ENCODE measurements at places on chromosomes 11 and 22.

DNA sequence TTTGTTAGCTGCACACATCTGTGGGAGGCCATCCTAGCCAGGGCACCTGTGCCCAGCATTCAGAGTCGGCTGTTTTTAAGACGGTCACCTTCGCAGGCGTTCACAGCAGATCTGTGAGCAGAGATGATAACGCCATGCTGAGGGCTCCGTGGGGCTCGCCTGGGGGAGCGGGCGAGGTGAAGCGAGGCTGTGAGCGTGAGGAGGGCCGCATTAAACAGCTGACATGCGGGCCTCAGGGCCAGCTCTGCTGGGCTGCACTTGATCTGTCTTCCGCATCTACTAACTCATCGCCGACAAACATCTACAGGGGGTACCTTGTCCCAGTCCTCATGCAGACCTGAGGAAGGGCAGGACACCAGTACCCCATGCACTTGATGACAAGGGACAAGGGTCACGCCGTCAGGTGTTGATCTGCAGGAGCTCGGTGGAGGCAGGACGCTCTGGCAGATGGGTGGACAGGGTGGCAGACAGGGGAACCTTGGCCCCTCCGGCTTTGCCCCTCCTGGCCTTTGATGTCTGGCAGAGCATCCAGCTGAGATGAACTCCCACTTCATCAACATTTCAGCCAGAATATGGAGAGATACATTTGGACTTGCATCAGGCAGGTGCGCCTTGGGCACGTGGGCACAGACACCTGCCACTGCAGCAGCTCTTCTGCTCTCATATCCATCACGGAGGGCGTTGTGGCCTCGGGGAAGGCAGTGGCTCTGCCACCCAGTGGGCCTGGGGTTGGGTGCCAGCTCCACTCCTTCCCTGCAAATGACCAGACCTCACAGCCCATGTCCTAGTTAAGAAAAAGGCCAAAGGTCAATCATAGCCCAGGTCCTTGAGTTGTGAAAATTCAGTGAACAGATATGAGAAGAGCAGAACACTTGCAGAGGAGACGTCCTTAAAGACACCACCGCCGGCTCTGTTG is 822.9 kb downstream of the BRD1 start:
- DNase-seq = no peak

DNA sequence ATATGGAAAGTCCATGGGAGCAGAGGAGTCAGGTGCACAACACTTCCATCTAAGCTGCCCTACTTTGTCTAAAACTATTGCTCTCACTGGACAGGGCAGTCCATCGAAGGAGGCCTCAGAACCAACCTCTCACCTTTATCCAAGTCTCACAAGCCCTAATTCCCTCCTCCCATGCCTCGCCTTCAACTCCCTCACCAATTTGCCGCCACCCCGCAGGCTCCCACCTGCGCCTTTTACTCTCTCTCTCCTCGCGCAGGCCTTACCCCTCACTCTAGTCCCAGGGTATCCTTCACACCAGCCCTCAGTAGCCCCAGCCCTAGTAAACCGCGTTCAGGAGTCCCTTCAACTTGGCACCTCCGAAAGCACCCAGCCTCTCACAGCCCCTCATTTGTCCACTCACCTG is 451 bp downstream of the FHIP1B start:
- no peak for DNase-seq

DNA sequence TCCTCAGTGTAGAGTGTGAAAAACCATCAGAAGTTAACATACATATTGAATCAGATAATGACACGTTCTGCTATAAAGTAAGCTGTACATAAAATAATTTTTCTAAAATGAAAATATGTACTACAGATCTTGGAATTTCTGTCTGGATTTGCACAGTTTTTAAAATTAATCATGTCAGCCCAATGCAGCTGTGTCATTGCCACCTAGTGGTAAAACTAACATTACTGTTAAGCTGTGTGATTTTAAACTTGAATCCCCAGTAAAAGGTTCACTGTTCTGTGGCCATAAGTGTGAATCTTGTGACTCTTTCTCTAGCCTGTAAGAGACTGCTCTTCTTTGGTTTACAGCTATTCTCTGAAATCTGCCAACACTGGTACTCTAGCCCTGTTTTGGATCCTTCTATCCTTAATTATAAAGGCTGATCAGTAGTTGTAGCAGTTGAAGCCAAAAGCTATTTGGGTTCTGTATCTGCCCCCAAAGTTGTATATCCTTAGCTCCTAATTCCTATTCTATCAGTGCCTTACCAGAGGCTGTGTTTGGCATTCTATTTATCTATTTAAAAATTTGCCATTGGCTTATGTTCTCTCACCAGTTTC is 4.0 kb downstream of the JRKL start:
- peak; percentile 3 for DNase-seq

DNA sequence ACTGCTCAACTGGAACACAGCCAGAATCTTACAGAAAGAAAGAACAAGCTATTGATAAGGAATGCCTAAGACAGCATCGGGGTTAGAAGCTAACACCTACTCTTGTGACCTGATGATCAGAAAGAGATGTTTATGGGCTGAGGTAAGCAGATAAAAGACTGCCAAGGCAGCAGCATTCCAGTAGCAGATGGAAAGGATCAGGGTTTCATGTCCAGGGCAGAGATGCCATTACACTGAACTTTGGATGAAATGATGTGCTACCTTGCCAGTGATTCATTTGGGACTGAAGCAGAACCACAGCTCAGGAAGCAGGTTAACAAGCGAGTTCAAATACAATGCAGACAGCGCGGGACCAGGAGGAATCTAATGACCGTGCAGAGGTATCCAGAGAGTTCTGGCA is 27.1 kb upstream of the APOA1 start:
- no peak for DNase-seq

GRCh38 chr11:1083621-1084551 is 9.2 kb downstream of the MUC2 start:
- DNase-seq = no peak

DNA sequence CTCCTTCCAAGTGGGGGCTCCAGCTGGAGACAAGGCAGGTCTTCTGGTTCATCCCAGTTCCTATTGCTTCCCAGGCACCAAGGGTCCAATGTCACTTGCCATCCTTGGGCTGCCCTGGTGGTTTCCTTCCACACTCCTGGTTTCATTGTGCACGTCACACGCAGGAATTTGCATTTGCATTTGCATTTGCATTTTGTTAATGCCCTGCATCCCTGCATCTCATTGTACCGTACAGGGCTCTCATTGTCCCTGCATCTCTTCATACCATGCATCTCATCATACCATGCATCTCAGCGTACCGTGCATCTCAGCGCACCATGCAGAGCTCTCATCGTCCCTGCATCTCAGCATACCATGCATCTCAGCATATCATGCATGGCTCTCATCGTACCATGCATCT is 112.2 kb upstream of the SYT13 start:
- no peak for DNase-seq

DNA sequence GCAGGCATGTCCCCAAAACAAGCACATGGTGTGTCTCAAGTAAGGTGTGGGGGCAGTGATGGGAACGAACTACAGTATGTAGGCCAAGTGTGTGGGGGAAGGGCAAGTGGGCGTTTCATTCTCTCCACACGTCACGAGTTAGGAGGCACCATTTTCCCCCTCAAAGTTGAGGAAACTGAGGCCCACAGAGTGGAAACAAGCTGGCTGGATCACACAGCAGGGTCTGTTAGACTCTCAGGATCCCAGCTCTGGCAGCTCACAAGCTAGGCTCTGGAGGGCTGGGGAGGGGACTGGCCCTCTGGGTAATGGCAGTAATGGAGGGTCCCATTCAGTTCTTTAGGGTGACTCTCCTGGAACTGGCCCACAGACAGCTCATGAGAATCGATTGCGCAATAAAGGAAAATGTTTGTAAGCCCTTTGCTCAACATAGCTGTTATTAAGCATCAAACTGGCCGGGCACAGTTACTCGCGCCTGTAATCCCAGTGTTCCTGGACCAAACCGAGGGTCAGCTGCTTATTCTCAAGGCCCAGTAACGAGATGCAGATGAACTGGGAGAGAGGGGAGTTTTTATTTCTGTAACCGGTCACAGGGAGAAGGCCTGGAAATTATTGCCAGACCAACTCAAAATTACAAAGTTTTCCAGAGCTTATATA is 24.1 kb upstream of the TUB start:
- DNase-seq = no peak

GRCh38 chr22:28608546-28608945 is 71.1 kb downstream of the TTC28 start:
- no peak for DNase-seq

- peak; percentile 48 for DNase-seq
These were observed 9.4 kb downstream of the IGSF9B start for GRCh38 chr11:133947321-133947756.

- DNase-seq = no peak
These were observed 7.3 kb downstream of the YAP1 start for GRCh38 chr11:102117472-102118113.

DNA sequence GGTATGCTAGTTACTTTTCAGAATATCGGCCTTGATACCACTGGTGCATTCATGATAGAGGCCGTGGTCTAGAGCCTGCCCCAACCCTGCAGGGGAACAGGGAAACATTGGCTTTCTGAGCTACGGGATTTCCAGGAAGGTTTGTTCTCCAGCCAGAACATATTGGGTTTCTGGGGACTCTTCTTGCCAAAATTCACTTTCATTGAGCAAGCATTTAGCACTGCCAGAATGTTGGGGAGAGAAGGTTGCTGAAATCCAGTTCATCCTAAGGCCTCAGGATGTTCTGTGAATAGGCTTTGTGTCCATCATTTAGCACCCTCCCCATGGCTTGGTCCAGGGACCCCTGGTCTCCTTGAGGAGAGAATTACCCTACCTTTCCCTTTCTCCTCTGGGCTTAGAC is 36.7 kb downstream of the DRG1 start:
- DNase-seq = no peak

DNA sequence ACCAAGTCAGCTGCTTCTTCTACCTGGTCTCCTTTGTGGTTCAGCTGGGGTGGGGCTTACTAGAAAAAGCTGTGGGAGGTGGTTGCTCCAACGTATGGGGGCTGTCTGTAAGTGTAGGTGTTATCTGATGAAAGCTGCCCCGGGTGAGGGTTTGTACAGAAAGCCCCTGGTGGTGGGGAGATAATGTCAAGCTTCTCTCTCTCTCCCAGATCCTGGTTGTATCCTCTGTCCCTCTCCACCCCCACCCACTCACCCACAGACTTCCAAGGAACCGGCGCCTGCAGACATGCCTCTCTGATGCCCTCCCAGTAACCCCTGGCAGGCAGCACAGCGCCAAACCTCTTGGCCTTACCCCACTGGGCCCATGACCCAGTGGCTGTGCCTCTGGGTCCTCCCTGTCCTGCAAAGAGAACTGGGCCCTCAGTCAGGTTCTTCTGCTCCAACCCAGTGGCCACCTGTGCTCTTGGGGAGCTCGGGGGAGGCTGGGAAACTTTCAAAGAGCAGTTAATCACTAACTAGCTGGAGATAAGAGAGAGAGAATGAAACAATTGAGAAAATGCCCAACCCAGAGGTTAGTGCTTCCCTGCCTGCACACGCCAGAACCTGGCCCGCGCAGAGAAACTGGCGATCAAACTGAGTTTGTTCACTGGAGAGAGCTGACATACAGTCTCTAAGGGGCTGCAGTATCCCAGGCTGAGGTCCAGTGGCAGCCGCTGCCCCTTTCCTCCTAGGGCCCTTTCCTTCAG is 20.4 kb upstream of the EHF start:
- no peak for DNase-seq

DNA sequence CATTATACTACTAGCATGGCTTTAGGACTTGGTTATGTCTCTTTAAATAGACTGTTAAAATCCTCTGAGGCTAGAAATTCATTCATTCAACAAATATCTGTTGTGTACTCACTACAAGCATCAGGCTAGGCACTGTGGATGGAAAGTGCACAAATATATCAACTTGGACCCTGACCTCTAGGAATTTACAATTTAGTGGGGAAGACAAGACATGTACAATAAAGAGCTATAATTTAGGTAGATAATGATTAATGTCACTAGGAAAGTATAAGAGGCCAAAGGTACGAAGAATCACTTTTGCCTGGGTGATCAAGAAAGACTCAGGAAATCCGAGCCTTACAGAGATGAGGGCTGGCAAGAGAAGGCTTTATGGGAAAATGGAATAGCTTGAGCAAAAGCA is 25.6 kb upstream of the BMAL1 start:
- DNase-seq = no peak

GRCh38 chr11:61745781-61746441 is 6.5 kb upstream of the MYRF start:
- DNase-seq = no peak

- DNase-seq = no peak
These were observed 350.1 kb downstream of the GUCY1A2 start for GRCh38 chr11:106668147-106668546.

DNA sequence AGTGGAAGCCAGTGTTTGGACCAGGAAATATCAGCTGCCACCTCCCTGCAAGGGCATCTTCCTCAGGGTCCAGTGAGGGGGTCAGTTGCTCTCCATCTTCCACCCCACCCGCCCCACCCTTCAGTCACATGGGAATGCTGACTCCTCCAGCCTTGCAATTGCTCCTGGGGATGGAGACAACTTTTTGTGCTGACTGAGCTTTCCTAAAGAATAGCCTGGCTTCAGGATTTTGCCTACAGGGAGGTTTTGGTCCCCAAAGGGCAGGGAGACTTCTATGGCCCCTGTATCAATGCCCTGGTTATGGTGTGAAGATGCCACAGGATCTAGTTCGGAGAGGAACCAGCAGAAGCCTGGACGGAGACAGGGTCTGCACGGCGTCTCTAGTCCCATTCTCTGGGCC is 124.0 kb upstream of the LMO1 start:
- DNase-seq = no peak

DNA sequence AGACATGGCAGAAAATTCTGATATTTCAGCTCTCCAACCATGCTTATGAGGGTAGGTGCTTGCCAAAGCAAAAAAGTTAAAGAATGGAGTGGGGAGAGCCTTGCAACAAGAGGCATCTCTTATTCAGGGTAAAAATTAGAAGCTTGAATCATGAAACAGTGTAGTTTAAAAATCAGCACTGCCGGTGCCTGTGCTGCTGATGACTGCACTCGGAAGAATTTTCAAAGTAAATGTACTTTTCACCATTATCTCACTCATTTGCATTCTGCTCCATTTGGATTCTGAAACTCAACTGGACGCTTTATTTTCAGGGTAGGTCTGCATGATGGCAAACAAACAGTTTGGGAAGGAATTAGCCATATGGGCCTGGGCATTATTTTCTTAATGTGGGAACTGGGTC is 126.3 kb downstream of the KIRREL3 start:
- DNase-seq = no peak
